Fibroblast of the conjunctiva (primary cell): ENCODE measurements at places on chromosomes 1 and 21.
A peak's percentile ranks its signal among the peaks of the same experiment; 100 is the strongest.

DNA sequence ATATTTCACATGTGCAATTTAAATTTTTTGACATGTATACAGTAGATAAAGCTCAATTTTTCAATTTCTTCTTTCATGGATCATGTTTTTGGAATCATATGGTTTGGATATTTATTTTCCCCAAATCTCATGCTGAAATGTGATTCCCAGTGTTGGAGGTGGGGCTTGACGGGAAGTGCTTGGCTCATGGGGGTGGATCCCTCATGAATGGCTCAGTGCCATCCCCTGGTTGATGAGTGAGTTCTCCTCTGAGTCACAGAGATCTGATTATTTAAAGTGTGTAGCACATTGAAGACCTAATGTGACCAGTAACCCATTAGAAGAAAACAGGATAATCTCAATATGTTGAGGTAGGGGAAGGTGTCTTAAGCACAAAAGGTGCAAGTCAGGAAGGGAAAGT lies 9.1 kb upstream of the IFI16 start:
- peak; percentile 90 for DNase-seq

DNA sequence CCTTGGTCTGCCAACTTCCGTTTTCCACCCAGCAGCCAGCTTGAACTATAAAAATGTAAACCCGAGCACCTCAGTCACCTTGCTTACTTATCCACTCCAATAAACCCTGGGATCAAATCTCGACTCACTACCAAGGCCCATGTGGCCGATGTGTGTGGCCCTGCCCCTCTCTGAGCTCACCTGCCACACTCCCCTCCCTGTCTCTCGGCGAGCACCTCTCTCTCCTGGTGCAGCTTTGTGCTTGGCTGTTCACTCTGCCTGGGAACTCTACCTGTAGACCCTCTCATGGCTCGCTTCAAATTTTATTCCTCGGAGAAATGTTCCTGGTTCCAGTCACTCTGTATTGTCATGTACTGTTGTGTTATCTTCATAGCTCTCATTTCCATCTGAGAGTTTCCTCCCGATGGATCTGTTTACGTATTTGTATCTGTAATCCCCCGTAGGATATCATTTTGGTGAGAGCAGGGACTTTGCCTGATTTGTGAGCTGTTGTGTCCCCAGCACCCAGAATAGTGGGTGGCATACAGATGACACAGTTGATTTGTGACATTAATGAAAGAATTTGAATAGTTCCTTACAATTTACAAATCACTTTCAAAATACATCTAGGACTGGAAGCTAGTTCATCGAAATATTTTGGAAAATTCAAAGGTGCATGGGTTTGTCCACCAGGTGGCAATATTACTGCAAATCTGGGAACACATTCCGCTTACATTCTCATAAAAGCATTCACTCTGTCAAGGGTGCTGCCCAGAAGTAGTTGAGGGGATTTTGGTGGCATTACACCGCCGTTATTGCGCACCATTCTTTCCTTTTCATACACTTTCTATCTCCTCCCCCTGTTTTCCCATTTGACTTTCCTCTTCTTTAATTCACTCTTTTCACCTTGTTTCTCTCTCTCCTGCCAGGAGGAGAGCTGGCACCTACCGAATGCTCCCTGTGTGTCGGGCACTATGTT lies 95.3 kb downstream of the ABCA4 start:
- DNase-seq, result peak; percentile 63

DNA sequence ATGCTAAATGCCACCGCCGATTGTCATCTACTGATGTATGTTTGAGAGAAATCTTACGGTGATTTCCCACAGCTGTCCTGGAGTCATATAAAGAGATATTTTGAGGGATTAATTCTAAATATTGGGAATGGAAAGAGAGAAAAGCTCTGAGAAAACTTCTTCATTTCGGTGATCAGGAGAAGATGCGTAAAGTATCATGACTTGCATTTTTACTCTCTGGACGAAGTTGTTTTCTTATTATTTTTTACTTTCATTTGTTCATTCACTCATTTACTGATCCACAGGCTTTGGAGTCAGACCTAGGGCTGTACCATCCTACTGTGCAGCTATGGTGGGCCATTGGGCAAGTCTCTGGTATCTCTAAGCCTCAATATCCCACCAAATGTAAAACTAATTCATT lies 58.4 kb upstream of the RUNX1 start:
- DNase-seq, result no peak

- DNase-seq, result no peak
Measured at GRCh38 chr1:110616587-110616986, 10.4 kb upstream of the KCNA2 start.

DNA sequence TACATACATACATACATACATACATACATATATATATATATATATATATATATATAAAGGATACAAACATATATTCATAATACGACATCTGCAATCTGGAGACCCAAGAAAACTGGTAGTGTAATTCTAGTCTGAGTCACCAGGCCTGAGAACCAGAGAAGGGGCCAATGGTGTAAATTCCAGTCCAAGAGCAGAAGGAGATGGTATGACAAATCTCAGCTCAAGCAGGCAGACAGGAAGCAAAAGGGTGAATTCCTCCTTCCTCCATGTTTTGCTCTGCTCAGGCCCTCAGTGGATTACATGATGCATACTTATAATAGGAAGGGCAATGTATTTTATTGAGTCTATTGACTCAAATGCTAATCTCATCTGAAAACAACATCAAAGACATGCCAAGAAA lies 1060.4 kb upstream of the TMPRSS15 start:
- no peak for DNase-seq

DNA sequence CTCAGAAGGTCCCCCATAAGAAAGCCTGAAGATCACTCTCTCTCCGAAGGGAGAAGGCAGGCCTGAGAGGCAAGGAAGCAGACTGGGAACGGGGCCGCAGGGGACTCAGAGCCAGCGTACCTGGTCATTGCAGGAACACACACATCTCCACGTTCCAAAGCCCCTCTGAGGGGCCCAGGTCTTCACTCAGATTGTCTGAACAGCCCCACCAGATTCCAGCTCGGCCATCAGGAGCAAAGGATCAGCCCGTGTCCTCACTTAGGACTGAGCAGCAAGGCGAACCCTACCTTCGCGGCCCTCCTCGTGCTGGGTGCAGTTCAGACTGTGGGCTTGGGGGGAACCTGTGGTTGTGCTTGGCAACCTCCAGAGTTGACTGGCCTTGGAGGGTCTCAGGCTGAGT lies 43.9 kb upstream of the SOX13 start:
- DNase-seq, result no peak

DNA sequence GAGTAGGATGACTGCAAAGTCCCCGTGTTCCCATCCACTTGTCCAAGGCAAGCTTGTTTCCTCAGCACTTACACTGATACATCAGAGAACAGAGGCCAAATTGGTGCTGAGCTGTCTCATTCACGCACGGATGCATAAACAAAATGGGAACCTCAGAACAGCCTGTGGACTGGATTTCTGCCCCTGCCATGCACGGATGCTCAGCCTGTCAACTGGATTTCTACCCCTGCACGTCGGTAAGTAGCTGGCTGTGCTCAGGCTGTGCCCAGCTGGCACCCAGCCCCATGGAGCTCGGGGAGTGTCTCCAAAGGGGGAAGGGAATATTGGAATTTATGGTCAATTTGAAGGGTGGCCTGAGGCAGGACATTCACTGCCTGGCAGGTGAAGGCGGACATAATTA lies 40.8 kb upstream of the TMPRSS2 start:
- no peak for DNase-seq

GRCh38 chr1:211634461-211634860 lies 41.0 kb downstream of the NEK2 start:
- no peak for DNase-seq

DNA sequence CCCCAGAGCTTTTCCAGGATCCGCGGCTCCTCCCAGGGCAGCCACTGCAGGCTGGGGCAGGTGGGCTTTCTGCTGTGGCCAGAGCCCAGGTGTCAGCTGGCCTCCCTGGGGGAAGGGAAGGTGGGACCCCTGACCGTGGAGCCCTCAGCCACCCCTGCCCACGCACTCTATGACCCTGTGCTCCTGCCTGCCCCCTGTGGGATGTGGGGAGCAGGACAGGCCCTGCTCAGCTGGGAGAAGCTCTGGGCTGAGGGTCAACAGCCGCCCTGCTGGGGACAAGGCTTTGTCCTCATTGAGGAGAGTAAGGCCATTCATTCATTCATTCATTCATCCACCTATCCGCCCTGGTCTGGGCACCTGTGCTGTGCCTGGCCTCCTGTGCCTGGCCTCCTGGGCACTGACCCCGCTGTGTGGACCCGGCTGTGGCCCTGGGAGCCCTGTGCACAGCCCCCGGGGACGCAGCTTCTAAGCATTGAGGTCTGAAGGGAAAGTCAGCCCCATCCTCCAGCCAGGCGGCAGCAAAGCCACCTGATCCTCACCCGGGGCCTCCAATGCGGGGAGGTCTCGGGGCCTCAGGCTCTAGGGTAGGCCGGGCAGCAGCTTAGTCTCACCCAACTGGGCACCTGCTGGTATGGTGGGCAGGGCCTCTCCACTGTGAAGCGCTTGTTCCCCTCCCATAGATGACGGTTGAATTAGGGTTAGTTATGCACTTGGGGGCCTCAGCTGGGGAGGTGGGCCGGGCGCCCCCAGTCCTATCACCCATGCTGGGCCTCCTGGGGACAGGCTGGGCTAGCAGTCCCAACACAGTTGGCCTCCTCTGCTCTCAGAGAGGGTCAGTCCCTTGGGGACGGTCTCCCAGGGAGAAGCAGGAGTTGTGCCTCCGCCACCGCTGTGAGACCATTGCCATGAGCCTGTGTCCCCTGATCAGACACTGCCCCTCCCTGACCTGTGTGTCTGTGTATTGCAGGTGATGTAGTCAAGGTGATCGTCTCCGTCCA lies 6.0 kb downstream of the TNFRSF14 start:
- DNase-seq, result no peak

DNA sequence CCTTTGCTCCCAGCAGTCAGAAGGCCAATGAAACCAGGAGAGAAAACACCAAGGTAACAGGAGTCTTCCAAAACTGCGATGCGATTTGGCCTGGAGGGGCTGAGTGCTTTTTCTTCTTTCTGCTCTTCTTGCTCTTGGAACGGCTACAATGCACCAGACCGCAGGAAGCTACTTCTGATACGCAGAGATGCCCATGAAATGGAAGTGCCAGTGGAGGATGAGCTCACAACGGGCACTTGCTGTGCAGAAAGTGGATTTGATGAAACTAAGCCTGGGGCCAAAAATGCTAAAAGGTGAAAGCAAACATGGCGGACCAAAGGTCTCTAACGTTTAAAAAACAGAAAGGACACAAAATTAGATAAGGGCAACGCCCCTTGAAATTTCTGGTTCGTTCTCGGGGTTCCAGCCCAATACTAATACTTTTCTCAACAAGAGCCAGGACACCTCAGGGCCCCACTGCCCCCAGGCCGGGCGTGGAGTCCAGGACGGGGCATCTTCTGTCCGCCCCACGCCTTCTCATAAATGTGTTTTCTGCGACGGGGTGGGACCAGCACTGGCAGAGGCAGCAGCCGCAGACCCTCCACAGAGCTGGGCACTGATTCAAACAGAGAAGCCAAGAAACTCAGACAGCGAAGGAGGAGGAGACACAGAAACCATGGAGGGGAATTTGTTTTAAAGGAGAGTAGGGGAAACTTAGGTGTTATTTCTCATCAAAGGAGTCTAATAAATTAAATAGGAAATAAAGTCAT lies 101.3 kb downstream of the CRYAA start:
- DNase-seq, result no peak

DNA sequence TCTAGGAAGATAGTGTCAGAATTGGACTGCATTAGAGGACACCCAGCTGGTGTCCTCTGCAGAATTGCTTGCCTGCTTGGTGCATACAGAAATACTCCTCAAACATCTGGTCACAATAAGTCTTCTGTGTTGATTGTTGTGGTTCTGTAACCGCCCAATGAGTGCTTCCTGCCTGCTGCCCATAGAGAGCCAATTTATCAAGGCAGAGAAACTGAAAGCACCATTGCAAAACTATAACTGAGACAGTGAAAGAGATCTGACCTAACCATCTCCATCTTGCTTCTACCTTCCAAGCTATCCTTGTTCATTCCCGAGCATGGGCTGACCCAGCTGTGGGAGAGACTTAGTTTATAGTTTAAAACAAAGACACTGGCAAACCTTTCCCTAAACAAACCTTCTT lies 462.4 kb upstream of the RGS18 start:
- no peak for DNase-seq

GRCh38 chr21:45889961-45890360 lies 91.6 kb upstream of the COL6A1 start:
- no peak for DNase-seq

DNA sequence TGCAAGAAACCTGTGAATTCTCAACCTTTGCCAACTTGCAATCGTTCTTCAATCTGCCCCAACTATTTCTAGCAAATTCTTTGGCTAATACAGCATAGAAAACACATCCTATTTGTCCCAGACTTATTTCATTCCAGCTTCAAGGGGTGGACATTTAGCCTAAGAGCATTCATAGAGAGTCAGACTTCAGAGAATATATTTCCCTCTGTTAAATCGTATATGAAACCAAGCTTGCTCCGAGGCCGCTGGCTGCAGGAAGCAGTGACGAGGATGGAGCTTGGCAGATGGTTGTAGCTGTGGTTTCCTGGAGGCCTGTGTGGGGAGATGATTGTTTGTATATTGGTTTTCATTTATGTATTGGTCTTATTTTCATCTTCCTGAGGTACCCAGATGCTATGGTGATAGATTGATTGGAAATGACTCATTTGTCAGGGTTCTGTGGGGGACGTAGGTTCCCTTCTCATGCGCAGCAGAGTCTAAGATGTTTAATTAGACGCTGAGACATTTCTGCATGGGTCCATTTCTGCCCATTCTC lies 26.1 kb downstream of the MAN1C1 start:
- no peak for DNase-seq

- DNase-seq, result no peak
Measured at GRCh38 chr1:112396653-112397471, 848 bp downstream of the CTTNBP2NL start.

- DNase-seq, result no peak
Measured at GRCh38 chr1:204126386-204126785, 25.5 kb downstream of the ETNK2 start.

- DNase-seq, result no peak
Measured at GRCh38 chr1:100494393-100495084, 43.4 kb upstream of the GPR88 start.

DNA sequence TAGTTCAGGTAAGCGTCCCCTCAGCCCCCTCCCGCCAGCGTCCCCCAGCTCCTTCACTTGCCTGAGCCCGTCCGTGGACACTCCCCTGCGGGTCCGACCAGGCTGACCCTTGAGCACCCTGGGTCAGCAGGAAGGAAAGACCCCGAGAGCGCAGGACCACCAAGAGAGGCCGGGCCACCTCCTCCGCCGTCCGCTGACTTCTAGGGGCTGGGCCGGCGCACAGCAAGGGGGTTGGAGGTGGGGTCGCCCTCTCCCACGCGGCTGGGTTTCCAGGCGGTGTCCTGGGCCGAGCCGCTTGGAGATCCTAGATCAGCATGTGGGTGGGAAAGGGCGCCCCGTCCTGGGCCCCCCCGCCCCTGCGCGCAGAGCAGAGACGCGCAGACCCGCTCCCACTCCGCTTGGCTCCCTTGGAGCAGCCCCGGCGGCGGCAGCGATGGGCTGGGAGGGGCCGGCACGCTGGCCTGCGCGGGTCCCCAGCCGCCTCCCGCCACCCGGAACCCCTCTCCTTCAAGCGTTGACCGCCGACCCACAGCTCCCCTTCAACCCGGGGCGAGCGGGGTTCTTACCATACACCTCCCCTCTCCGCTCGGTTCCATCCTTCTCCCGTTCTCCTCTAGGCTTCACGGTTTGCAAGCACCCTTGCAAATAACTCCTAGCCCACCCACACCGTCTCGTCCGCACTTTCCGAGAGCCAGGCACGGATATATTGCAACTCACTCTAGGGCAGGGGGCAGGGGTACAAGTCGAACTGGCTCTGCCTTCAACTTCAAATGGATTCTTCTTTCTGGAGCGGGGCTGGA lies 7.5 kb downstream of the KNCN start:
- no peak for DNase-seq
